ENCODE measurements at places on chromosomes 5 and 9.

GRCh38 chr9:27165670-27166069 is 56.6 kb downstream of the TEK start:
- no peak for DNase-seq

GRCh38 chr9:126886034-126886822 is 25.8 kb downstream of the ZBTB34 start:
- DNase-seq: no peak

- no peak for DNase-seq
These were observed 47.3 kb downstream of the JADE2 start for GRCh38 chr5:134572811-134573210.

- DNase-seq: no peak
These were observed 4.7 kb upstream of the TNIP1 start for GRCh38 chr5:151085517-151086041.

DNA sequence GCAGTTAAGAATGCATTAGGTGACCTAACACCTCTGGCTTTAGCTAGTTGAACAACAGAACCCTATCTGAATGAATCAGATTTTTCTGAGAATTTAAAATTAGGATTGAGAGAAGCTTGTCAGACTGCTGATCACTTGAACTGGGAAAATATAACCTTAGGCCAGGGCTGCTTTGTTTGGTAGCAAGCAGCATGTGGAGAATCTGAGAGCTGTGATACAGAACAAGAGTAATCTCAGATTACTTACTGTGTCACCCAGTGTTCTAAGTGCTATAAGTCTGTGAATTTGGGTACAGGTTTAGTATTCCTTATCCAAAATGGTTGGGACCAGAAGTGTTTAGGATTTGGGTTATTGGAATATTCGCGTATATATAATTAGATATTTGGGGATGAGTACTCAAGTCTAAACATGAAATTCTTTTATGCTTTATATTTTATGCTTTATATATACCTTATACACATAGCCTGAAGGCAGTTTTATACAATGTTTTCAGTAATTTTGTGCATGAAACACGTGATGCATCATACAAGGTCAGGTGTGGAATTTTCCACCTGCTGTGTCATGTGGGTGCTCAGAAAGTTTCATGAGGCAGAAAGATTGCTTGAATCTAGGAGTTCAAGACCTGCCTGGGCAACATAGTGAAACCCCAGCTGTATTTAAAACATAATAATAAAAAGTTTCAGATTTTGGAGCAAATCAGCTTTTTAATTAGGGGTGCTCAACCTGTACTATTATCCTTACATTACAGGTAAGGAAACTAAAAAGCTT is 8.3 kb upstream of the CHD1 start:
- no peak for DNase-seq

DNA sequence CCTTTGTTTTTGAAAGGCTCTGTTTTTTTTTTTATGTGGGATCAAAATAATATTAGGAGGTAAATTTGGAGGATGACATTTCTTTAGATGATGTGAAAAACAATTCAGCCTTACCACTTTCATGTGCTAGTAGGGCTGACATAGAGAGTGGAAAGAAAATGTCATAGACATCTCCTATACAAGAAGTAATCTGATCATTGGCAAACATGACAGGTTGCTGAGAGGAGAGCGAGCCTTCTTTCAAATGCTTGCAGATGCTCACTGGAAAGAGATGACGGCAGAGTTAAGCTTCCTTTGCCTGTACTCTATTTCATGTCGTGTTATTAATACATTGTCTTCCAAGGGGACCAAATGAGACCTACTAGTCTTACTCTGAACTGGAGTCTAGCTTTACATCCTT is 160.1 kb upstream of the DAP start:
- no peak for DNase-seq
